Mesendoderm (in vitro differentiated cells): ENCODE measurements at places on chromosomes 11 and 22.

- DNase-seq, result peak; percentile 18
Measured at GRCh38 chr11:108122166-108122628, 830 bp downstream of the ACAT1 start.

GRCh38 chr11:119855066-119855465 is 126.1 kb upstream of the NECTIN1 start:
- no peak for DNase-seq

GRCh38 chr22:29842740-29843139 is 4.7 kb upstream of the ASCC2 start:
- peak; percentile 24 for DNase-seq

- DNase-seq, result no peak
Measured at GRCh38 chr11:9219115-9219514, 46.0 kb downstream of the DENND5A start.

GRCh38 chr11:130192845-130193267 is 33.3 kb downstream of the ST14 start:
- no peak for DNase-seq

GRCh38 chr11:119332111-119332765 is 2.1 kb upstream of the RNF26 start:
- no peak for DNase-seq

- DNase-seq, result no peak
Measured at GRCh38 chr11:132253469-132254264, 883.3 kb downstream of the NTM start.

DNA sequence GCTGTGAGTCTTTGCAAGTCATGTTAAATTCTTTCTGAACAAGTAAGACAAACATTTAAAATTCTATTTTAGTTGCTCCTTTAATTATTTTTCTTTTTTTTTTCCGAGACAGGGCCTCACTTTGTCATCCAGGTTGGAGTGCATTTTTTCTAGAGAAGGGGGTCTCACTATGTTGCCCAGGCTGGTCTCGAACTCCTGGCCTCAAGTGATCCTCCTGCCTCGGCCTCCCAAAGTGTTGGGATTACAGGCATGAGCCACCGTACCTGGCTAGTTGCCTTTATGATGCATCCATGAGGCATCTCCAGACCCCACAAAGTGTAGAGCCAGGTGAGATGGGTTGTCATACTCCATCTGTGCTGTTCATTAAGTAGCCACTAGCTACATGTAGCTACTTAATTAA is 4.4 kb downstream of the ATXN10 start:
- no peak for DNase-seq

DNA sequence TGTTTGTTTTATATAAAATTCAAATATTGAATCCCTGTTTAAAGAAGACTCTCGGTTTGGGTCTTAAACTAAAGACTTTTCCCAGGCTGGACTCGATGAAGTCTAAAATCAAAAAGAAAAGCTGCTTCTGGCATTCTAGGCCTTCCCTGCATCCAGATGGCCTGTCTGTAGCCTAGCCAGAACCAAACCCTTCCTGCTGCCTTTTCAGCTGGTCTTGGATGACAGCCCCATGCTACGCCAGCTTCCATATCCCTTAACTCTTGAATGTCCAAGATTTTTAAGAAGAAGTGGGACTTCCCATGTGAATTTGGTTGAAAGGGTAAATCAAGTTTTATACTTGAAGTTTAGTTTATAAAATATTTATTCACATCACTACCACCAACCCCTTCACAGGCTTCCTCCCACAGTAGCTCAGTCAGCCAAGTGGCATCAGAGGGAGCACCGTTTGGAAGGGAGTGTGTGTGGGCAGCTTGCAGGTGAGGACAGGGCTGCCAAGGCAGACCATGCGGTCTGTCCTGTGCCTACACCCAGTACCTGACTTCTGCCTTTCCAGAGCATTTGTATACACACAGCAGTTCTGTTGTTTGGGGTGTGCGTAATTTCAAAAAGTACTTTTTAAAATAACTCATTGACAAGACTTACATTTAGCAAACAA is 18.2 kb upstream of the PSMA1 start:
- DNase-seq, result no peak

GRCh38 chr11:131886201-131886600 is 515.8 kb downstream of the NTM start:
- no peak for DNase-seq

GRCh38 chr11:57566905-57567514 is 462 bp downstream of the UBE2L6 start:
- no peak for DNase-seq

- DNase-seq, result no peak
Measured at GRCh38 chr11:125925804-125926203, 20.0 kb upstream of the VSIG10L2 start.

DNA sequence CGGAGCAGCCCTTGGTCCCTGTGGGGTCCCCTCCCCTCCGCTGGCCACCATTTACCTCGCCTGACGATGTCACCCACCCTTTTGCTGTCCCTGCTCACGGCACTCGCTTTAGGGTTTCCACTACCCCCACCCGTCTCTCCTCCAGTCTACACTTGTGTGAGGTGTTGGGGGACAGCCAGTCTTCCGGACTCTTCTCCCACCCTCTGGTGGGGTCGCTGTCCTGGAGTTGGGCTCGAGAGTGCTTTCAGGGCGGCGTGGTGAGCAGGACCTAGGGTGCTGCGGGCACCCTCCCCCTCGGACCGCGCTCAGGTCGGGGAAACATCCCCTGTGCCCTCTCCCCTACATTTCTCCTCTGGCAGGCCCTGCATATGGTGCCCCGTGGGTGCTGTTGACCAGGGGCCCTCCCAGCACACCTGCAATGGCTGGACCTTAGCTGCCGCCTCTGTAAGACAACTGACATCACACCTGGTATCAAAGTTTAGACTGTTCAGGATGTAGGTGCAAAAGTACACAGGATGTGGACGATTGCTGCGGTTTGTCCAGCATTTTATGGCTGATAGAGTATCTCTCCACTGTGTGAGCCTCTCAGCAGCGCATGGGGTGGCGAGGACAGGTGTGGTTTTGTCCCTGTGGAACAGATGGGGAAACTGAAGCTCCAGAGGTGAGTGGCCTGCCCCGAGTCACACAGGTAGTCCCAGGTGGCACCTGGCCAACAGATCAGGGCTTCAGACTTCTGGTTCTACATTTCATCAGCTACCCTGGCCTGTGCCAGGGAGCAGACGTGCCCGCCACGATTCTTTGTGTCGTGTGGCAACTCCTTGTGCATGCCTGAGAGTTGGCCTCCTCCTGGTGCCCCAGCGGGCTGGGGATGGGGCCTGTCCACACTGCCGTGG is 1.2 kb downstream of the GRK2 start:
- DNase-seq, result no peak
